ENCODE measurements at places on chromosomes 7 and 10.

GRCh38 chr7:136009488-136010079 is 32.4 kb upstream of the MTPN start:
- no peak for DNase-seq

DNA sequence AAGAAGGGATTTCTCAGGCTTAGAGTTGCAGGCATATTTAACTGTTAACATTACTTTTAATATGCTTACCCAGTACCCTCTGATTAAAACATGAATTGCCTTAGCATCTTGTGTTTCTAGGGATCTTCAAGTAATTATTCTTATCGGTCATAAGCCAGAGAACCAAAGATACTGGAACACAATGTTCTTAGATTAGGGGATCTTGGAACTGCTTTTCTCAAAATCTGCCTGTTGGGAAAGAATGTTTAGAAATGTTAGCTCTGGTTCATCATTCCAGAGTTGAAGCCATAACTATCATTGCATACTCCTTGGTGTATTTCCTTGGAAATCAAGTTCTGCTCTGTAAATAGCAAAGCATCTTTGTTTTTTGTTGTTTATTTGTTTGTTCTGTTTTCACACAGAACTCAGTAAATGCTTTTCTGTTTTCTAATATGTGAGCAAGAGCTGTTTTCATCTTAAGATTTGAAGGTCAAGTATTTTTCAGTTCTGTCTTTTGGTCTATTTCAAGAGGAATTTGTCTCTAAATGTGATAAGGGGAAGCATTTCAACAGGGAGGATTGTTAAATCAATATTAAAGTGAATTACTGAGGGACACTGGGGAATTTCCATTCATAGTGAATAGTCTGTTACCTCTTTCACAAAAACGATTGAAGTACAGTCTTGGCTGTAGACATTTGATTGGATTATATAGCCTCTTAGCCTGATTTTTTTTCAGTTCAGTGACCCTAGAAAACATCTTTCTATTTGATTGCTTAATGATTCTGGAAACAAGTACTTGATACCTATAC is 103.2 kb upstream of the CYP26C1 start:
- no peak for DNase-seq

- DNase-seq: no peak
These were observed 461.2 kb upstream of the MGMT start for GRCh38 chr10:129005804-129006203.

- DNase-seq: no peak
These were observed 178.0 kb upstream of the FRMD4A start for GRCh38 chr10:14508725-14509124.

DNA sequence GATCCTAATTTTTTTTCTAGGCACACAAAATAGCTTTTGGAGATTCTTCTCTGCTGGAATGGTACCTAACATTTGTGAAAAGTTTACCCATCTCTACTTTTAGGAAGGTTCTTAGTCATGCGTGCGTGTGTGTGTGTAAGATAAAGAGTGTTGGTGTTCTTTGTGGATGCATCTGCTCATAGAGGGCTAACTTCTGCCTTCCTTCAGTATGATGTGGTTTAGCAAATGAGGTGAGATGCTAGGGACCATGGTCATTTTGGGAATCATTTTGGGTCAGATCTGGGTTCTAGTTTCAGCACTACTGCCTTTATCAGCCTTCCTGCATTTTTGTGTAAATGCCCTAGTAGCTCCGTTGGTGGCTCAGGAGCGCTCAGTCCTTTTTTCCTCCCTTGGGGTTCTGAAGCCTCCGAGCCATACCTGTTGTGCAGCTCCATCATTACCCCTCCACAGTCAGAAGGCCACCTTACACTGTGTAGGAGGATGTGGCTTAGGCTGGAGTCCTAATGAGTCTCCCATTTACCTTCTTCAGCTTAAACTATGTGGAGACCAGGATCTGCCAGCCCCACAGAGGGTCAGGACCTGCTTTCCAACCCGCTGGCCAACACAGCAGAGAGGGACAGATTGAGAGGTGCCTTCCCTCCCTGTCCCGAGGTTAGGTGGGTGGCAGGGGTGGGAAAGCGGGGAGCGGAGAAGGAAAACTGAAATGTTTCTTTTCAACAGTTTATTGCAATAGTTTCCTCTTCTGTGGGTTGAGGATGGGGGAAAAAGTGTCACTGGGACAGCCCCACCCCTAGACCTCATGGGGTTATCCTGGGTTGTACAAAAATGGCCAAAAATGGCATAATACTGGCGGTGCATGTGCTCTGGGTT is 31.2 kb downstream of the TSPAN14 start:
- no peak for DNase-seq

GRCh38 chr7:1170741-1171501 is 10.9 kb upstream of the ZFAND2A start:
- no peak for DNase-seq

DNA sequence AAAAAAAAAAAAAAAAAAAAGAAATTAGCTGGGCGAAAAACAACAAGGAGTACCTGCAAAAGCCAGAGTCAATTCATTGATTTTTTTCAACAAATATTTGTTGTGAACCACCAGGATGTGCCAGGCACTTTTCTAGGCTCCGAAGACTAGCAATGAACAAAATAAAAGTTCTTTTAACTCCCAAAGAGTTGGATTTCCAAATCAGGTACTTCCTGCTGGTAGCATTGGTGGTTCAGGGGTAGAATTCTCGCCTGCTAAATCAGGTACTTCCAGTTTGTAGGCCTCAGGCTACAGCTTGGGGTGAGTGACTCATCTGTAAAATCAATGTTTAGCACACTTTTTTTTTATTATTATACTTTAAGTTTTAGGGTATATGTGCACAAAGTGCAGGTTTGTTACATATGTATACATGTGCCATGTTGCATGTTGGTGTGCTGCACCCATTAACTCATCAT is 10.9 kb downstream of the PPA1 start:
- DNase-seq: no peak

GRCh38 chr10:121460733-121461132 is 137.5 kb downstream of the FGFR2 start:
- DNase-seq: no peak

GRCh38 chr10:91805110-91805838 is 7.0 kb downstream of the TNKS2 start:
- no peak for DNase-seq

GRCh38 chr7:158695726-158696452 is 8.7 kb downstream of the NCAPG2 start:
- no peak for DNase-seq

GRCh38 chr10:108427146-108427545 is 1262.6 kb upstream of the SORCS1 start:
- no peak for DNase-seq

DNA sequence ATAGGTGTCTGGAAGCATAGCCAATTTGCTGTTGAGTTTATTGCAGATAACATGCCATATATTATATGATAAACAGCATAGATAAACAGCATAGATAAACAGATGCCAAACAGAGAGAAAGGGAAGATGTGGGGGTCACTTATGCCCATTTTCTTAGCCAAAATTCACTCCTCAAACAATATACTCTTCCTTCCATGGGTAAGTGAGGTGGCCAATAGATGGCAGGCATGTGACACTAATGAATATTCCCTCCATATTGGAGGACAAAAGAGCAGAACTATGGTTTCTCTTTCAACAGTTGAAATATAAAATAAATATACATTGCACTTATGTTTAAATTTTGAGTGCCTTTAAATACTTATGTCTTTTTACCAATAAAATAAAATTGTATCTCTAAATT is 1212.8 kb downstream of the REEP3 start:
- no peak for DNase-seq

- no peak for DNase-seq
These were observed 3.7 kb upstream of the WASL start for GRCh38 chr7:123752534-123752933.

DNA sequence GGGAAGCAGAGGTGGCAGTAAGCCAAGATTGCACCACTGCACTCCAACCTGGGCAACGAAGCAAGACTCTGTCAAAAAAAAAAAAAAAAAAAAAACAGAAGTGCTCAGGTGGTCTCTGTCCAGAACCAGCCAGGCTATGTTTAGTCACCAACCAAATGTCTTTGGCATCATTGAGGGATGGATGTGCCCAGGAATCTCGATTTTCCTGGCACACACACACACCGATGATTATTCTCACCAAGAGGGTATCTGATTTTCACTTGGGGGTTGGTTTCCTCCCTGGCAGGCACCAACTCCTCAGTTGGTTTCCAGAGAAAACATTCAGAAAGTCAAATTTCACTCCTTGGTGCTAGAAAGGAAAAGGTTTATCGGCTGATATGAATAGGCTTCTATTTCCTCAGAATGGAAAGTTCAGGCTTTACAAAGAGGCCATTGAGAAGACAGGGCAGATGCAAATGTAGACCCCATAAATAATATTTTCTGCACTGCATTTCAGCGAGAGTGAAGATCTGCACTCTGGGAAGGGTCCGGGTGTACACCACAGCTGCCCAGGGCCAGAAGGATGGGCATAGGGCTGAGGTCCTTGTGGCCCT is 154.8 kb downstream of the TNS3 start:
- no peak for DNase-seq

DNA sequence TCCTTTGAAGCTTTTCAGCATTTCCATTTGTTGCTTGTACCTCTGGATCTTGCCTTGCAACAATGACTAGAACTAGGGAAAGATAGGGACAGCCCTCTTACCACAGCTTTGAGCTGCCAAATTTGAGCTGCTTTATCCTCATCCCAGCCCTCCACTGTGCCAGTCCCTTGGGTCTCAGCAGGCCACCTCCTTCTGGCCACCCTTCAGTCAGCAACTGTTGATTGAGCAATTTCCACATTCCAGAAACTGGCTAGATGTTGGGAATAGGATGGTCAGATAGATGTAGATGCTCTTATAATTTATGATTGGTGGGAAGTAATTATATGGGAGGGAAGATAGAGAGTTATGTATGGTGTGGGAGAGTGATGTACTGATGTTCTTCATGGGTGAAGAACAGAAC is 100.1 kb downstream of the ST7 start:
- no peak for DNase-seq

DNA sequence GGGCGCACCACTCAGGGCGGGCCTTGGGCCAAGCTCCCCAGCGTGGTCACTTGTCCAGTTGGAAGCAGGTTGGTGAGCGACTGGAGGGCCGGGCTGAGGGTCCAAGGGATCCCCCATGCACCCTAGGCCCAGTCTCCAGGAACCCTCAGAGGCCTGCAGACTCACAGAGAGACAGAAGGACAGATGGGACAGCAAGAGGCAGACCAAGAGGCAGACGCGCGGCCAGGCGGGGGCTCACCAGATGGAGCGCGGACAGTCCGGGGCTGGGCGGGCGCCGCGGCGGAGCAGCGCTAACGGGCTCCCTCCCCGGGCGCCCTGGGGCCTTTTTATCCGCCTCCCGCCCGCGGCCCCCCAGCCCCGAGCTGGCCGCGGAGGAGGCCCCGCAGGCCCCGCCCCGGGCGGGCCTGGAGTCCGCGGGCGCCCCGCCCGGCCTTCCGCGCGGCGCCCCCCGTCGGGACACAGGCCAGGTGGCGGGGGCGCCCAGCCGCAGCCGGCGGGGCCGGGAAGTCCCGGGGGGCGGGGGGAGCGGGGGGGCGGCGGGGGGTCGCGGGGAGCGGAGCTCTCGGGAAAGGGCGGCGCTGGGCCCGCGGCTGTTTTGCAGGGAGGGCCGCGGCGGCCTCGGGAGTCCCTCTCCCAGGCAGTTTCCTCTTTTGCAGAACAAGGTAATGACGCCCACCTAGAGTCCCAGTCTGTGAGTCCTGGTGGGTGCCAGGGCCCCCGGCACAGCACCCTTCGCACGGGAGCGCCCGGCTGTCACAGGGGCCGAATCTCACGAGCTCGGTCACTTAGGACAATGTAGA is at the start of gene LOXL4:
TSS of gene LOXL4 (minus strand) at position 301 of the 800 bp plus-strand sequence. CDS start 5,175 bp downstream, outside the sequence.
- DNase-seq: no peak

DNA sequence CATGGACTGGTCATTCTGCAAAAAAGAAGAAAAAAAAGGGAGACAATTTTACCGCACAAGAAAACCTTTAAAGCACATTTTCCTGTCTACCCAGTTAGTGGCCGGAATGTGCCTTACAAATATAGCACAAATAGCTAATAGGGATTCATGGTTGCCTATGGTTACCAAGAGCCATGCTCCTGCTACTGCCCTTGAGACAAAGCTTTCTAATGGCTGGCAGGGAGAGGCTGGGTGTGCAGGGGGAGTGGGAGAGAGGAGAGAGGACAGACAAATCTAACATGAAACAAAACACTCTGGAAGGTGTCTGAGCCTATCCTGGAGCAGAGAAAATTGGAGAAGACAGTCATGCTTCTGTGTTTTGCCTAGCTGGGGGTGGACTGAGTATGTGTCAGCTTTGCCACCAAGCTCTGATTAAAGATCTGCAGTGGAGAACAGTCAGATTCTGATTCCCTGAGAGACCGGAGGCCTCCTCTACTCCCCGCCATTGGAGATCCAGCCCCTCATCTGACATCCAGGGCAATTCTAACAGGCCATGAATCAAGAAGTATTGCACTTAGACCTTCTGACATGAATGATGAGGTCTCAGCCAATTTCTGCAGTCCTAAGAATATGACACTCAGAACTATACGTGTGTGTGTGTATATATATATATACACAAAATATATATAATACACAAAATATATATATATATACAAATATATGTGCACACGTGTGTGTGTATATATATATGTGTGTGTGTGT is 80.2 kb downstream of the PRTFDC1 start:
- no peak for DNase-seq

DNA sequence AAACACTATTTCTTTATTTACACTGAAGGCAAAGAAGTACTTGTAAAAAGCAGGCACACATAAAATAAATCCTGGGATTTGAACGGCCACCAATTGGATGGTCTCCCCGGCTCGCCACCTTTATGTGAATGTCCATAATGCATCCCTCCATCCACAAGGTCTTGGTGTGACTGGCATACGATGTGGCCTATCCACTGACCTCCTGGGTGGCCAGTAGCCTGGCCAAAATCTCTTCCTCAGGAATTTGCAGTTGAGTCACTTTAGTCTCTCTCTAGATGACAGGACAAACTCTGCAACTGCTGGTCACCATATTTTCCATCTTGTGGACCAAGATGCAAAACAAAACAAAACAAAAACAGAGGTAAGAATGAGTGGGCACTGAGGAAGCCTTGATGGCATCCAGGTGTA is 39.1 kb downstream of the CDK1 start:
- no peak for DNase-seq

DNA sequence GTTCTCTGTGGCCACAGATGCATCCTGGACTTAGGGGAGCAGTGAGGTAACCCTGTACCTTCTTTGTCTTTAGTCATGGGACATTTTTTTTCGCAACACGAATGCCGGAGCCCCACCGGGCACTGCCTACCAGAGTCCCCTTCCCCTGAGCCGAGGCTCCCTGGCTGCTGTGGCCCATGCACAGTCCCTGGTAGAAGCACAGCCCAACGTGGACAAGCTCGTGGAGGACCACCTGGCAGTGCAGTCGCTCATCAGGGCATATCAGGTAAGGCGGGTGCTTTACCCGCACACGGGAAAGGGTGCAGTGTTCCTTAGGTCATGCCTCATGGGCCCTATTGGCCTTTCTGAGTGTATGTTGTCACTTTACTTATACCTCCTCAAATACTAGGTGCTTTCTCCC is 38.8 kb downstream of the OGDH start:
- DNase-seq: no peak
